ENCODE measurements at places on chromosomes 3 and 15. TPM values are rescaled to one million over a fixed set of nuclear protein-coding genes. Genes with fewer than 3 reads are reported as not detected.
A peak's percentile ranks its signal among the peaks of the same experiment; 100 is the strongest.

DNA sequence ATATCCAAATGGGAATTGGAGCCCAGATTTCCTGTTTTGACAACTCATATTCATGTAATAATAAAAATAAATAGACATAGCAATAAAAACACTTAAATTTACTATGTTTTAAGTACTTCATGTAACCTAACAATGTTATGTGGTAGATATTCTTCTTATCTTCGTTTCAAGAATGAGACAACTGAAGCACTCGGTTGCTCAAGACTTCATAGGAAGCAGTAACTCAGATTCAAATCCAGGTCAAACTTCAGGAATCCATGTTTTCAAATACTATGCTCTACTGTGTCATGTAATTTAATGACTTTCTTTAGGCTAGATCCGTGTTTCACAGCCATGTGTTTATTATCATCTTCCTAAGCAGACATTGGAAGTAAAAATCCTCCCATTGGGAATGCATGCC is 492.2 kb downstream of the CNTN3 start:
- DNase-seq: no peak
- no peaks in the 10 kb centered on the region for H3K27me3 ChIP-seq
- H3K27ac ChIP-seq: no peak overlapping the region
- H3K36me3 ChIP-seq: no peaks in the 10 kb centered on the region
- no peak overlapping the region for H3K4me3 ChIP-seq

DNA sequence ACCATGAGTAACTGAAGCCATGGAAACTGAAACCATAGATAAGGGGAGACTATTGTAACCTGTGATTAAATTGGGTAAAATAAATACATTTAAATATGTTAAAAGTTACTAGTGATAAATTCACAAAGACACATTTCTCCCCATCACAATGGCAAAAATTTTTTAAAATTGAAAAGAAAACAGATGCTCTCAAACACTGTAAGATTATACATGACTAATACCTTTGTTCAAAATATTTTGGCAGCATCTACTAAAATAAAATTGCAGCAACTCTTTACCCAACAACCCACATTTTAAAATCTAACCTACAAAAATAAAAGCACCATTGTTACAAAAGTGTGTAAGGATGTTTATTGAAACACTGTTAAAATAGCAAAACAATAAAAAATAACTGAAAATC is 93.3 kb downstream of the CLASP2 start:
- no peaks in the 10 kb centered on the region for H3K27me3 ChIP-seq
- DNase-seq: no peak
- H3K4me3 ChIP-seq: no peak overlapping the region
- H3K27ac ChIP-seq: no peak overlapping the region
- no peaks in the 10 kb centered on the region for H3K36me3 ChIP-seq

PCOLCE2 gene
- total RNA-seq: 83.3 TPM

DNA sequence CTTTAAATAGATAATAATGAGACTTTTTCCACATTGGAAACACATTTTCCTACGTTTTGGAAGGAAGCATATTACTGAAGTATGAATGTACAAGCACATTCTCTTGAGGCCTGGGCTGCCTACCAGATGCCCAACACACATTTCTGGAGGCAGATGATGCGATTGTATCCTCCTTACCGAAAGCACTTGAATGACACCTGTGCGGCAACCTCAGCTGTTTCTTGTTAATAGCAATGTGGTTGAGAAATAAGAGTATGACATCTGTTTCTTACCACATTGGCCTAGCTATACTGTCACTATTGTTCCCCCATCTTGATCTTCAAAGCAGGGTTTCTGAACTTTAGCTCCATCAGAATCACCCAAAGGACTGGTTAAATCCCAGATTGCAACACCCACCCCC is 84.8 kb downstream of the ARPP21 start:
- no peaks in the 10 kb centered on the region for H3K27me3 ChIP-seq
- DNase-seq: no peak
- no peaks in the 10 kb centered on the region for H3K36me3 ChIP-seq
- no peak overlapping the region for H3K4me3 ChIP-seq

DNA sequence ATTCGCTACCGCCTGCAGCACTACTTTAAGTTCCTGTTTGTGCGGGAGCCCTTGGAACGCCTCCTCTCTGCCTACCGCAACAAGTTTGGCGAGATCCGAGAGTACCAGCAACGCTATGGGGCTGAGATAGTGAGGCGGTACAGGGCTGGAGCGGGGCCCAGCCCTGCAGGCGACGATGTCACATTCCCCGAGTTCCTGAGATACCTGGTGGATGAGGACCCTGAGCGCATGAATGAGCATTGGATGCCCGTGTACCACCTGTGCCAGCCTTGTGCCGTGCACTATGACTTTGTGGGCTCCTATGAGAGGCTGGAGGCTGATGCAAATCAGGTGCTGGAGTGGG is 995 bp downstream of the CHST14 start:
- H3K4me1 ChIP-seq: no peaks in the 10 kb centered on the region
- no peaks in the 10 kb centered on the region for H3K27me3 ChIP-seq
- no peak overlapping the region for H3K27ac ChIP-seq
- peaks cover 2% of the 10 kb centered on the region for H3K36me3 ChIP-seq
- peak overlapping the region; percentile 90 for H3K4me3 ChIP-seq
- no peak for DNase-seq

DNA sequence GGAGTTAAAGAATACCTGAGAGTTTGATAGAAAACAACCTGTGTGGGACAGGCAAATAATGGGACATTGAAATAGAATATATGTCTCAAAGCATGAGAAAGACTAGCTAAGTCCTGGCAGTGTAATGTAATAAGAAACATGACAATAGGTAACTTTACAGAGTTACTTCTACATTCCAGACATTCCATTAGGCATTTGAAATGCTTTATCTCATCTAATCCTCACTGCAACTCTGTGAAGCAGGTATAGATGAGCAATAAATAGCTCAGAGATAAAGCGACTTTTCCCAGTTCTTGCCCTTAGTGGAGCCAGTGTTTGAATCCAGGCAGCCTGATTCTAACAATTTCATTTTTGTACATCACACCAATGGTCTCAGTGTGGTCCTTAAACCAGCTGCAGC is 76.8 kb downstream of the CPNE4 start:
- no peak overlapping the region for H3K4me3 ChIP-seq
- H3K36me3 ChIP-seq: no peaks in the 10 kb centered on the region
- H3K27ac ChIP-seq: no peak overlapping the region
- H3K27me3 ChIP-seq: no peaks in the 10 kb centered on the region

DNA sequence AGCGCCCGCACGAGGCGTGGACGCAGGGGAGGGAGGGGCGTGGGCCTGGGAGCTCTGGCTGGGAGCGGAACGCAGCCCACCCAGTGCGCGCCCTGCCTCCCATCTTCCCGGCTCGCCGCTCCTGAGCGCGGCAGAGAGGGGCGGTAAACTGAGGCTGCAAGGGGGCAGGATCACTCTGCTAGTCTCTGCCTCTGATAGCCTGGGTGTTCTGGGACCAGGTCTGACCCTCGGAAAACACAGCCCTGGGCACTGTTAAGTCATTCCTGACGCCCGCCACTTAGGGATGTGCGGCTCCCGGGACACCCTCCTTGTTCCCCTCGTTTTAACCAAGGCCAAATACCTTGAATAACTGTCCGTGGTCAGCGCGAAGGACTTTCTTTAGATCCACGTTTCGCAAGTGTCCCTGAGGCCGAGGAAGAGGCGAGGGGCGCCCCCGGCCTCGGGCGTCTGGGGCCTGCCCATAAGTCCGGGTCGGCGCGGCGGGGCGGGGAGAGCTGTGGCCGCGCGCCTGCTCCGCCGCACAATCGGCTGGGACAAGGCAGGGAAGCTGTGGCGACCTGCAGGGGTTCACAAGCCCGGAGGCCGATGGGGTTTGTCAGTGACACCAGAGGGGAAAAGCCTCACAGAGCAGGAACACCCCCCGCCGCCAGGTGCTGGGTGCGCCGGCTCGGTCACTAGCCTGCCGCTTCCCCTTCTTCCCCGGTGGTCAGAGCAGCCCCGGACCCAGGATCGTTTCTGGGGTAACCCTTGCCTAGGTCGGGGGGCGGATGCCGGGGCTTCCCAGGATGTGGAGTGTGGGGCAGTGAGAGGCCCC is 1.5 kb downstream of the ITPKA start:
- no peaks in the 10 kb centered on the region for H3K36me3 ChIP-seq
- H3K27ac ChIP-seq: no peak overlapping the region
- no peak for DNase-seq
- H3K27me3 ChIP-seq: no peaks in the 10 kb centered on the region
- no peaks in the 10 kb centered on the region for H3K4me1 ChIP-seq
- no peak overlapping the region for H3K4me3 ChIP-seq

DNA sequence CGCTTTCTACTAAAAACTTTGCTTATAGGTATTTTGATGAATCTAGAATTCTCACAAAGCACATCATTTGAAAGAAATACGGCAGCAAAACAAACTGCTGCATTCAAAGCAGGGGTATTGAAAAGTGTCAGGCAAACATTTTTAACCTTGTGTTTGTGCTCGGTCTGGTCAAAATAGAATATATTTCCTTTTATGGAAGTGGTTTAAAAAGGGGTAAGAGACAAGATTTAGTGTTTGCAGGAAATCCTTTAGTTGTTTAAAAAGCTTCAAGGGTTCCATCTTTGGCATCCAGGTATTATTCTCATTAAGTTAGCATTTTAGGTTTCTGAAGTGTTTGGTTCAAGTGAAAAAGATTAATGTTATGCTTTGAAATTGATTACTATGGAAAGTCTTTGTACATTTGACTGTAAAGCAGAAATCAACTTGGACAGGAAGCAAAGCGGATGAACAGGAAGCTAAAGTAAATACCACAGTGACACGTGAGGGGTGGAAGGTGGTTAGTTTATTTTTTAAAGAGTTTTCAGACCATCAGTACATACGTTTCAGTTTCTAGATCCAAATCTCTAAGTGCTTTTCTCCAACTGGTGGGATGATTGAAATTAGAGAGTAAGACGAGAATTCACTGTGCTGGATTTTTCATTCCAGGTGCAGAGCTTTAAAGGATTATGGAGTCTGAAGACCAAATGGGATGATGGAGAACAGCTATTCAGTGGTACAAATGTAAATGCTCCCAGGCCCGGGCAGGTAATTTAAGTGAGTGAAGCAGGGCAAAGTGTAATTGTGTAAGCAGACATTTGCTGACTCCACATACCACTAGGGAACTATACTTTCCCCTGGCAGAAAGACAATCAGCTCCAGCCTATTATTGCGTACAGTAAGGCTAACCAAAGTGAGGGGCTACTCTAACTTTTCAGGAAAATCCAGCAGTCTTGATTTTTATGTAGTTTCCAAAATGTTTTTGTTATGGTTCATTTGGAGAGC is 341.8 kb upstream of the TBL1XR1 start:
- H3K27me3 ChIP-seq: no peaks in the 10 kb centered on the region
- DNase-seq: no peak
- H3K4me3 ChIP-seq: no peak overlapping the region
- H3K27ac ChIP-seq: no peak overlapping the region
- no peaks in the 10 kb centered on the region for H3K36me3 ChIP-seq
- peaks cover 2% of the 10 kb centered on the region for H3K4me1 ChIP-seq

DNA sequence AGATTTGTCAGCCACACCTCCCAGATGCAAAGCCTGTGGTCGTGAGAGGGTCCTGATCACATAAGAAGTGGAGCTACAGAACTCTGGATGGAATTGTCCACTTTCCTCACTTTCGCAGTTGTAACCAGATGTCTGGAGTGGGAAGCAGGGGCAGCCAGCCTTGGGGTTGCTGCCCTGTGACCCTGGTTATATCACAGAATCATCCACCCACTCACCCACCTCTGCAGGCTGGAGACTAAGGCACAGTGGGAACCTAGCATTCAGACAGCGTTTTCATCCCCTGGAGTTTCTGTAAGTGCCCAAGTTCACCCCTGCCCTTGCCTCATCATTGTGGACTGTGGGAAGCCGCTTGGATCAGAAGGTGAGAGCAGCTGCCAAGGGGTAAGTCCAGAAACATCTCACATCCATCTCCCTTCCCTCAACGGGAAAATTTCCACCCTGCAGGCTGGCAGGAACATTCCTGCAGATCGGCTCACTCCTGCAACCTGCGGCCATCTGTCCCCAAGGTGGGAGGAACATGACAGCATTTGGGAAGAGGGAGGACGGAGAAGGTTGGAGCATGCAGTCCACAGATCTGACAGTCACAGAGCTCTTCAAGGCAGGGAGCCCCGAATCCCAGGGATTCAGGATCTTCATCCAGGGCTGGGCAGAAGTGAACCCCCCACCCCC is 2.9 kb upstream of the IQSEC1 start:
- no peaks in the 10 kb centered on the region for H3K4me1 ChIP-seq
- no peaks in the 10 kb centered on the region for H3K27me3 ChIP-seq
- no peaks in the 10 kb centered on the region for H3K36me3 ChIP-seq
- H3K27ac ChIP-seq: no peak overlapping the region

DNA sequence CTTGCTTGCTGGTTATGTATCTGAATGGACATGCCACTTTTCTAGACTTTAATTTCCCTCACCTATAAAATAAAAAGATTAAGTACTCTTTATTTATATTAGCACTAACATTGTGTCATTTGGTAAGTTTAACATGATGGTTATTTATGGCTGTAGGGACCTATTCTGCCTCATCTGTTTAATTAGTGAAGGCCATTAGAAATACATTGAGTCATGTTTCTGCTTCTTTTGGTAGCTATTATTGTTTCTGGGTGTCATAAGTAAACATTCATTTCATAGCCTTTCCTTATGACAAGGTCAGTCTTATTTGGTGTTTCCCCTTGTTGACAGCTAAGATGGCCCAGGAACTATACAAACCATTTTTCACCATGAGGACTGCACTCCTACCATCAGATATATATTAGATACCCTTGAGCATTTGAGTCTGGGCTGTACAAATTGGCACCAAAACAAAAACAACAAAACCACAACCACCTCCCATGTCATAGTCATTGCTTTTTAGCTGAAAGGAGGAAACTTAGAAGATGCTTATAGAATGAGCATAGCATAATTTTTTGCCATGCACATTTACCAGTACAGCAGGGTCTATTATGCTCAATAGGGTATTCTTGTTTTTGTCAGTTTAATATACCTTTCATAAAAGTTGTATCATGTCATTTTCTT is 39.3 kb downstream of the SRP14 start:
- no peak for DNase-seq
- no peak overlapping the region for H3K27ac ChIP-seq
- no peaks in the 10 kb centered on the region for H3K27me3 ChIP-seq
- H3K4me3 ChIP-seq: no peak overlapping the region
- H3K4me1 ChIP-seq: no peaks in the 10 kb centered on the region

- no peak overlapping the region for H3K27ac ChIP-seq
- no peak overlapping the region for H3K4me3 ChIP-seq
- DNase-seq: peak; percentile 94
- H3K27me3 ChIP-seq: no peaks in the 10 kb centered on the region
These were observed 32.1 kb downstream of the PTH1R start for GRCh38 chr3:46909535-46910161.

GRCh38 chr3:194280777-194281176 is 70.4 kb downstream of the CPN2 start:
- H3K4me1 ChIP-seq: peaks cover 3% of the 10 kb centered on the region
- H3K4me3 ChIP-seq: no peak overlapping the region

DNA sequence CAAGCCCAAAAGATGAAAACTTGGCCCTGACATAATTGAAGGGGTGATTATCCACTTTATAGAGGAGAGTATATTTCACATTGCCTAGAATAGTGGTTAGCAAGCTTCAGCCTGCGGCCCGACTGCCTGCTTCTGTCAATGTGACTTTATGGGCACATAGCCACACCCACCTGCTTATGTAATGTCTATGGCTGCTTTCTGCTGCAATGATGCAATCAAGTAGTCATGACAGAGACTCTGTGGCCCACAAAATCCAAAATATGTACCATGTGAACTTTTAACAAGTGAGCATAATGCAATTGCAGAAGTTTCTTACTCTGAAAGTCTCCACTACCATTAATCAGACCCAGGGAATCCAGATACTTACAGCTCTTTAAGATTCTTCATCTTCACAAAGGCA is 103.1 kb downstream of the LRIG1 start:
- no peaks in the 10 kb centered on the region for H3K27me3 ChIP-seq
- no peak overlapping the region for H3K27ac ChIP-seq
- H3K4me1 ChIP-seq: peaks cover 4% of the 10 kb centered on the region

Data from aorta (tissue), 5 donors.